GM23248 (cell line): ENCODE measurements at places on chromosomes 5 and 9. TPM values are rescaled to one million over a fixed set of nuclear protein-coding genes. Genes with fewer than 3 reads are reported as not detected.

DNA sequence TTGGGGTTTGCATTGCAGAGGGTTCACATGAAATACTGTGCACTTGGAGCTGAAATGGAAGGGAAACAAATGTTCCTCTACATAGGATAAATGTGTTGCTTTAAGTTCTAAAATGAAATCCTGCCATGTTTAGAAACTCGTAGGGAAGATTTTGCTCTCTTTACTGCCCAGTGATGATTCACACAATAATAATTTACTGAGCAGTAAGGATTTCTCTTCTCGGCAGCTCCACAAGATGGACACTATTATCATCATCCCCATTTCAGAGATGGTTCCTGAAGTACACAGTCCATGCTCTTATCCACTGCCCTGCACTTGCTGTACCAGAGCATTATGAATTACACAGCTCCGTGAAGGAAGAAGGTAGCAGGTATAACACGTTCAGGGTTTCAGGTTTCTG is 4.1 kb downstream of the HACD4 start:
- DNase-seq: peak; percentile 66

GRCh38 chr9:108654566-108654965 is 201.2 kb downstream of the ACTL7B start:
- DNase-seq: peak; percentile 32

GRCh38 chr9:107794259-107794658 is 304.7 kb upstream of the KLF4 start:
- DNase-seq: no peak

- DNase-seq: no peak
These were observed 26.0 kb upstream of the STXBP1 start for GRCh38 chr9:127586096-127586495.

GRCh38 chr5:119022017-119022745 is 33.8 kb upstream of the DTWD2 start:
- peak; percentile 58 for DNase-seq

The AHRR gene
- total RNA-seq: 33.7 and 40.0 TPM in 2 replicates

- no peak for DNase-seq
These were observed 122.5 kb downstream of the TMEM174 start for GRCh38 chr5:73295447-73295846.

The RUSC2 gene
- total RNA-seq: 74.0 and 78.4 TPM in 2 replicates

The PHF19 gene
- 16.7 and 28.2 TPM in 2 replicates for total RNA-seq
